ENCODE measurements at places on chromosomes 2 and 18.

DNA sequence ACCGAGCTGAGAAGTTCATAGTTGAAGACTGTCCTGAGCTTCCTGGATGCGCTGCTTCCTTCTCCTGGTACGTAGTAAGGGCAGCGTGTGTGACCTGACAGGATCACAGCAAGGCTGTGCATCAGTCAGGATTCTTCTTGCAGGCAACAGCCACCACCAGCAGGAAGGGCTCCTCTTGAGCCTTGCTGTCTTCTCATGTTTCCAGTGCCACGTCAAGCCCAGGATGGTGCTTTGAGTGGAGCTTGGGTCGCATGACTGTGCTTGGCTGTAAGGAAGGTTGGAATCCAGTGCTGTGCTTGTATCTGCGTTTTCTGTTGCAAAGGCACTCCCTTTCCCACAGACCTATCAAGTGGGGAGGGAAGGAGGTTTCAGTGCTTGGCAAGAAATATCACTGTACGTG, 194.3 kb downstream of the LDLRAD4 start:
- no peak for DNase-seq

- no peak for DNase-seq
Observed at GRCh38 chr2:88067598-88067997, at the start of gene SMYD1. SMYD1 (plus strand) TSS chr2:88067825; CDS start chr2:88067865, 40 bp downstream.

DNA sequence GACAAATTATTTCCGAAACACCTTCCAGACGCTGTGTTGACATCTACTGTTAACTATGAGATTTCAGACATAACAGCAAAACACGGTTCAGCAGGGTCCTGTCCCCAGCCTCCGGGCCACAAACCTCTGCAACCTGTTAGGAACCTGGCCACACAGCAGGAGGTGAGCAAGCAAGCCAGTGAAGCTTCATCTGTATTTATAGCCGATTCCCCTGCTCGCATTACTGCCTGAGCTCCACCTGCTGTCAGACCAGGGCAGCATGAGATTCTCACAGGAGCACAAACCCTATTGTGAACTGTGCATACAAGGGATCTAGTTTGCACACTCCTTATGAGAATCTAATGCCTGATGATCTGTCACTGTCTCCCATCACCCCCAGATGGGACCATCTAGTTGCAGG, 31.1 kb downstream of the NDUFA10 start:
- no peak for DNase-seq

DNA sequence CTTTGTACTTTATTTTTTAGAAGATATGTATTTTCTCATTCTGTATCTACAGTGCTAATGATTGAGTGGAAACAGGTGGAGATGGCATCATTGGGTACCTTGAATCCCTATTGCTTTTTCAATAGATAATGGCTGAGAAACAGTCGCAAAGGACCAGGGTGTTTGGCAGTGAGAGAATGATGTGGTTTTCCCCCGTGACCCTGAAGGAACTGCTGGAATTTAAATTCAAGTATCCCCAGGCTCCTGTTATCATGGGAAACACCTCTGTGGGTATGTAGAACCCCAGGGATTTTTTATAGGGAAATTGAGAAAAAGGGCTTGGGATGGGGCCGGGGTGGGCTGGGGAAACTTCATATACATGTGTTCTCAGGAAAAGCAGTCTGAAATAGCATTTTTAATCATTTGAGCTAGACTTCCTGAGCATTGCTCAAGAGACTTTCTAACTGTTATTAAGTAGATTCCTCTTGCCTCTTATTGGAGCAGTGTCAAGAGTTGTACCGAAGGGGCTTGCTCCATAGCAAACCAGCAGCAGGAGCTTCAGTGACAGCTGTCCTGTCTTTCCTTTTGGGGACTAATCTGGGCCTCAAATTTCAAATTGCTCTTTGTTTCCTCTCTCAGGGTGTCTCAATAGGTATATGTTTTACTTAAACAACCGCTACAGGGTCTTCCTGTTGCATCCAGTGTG, 18.9 kb downstream of the AOX1 start:
- DNase-seq: no peak

- DNase-seq: no peak
Observed at GRCh38 chr2:177010861-177011260, 201.7 kb upstream of the HNRNPA3 start.

GRCh38 chr2:178473373-178473772, 5.0 kb downstream of the FKBP7 start:
- DNase-seq: no peak

- no peak for DNase-seq
Observed at GRCh38 chr18:63465059-63465458, 11.7 kb upstream of the SERPINB5 start.

DNA sequence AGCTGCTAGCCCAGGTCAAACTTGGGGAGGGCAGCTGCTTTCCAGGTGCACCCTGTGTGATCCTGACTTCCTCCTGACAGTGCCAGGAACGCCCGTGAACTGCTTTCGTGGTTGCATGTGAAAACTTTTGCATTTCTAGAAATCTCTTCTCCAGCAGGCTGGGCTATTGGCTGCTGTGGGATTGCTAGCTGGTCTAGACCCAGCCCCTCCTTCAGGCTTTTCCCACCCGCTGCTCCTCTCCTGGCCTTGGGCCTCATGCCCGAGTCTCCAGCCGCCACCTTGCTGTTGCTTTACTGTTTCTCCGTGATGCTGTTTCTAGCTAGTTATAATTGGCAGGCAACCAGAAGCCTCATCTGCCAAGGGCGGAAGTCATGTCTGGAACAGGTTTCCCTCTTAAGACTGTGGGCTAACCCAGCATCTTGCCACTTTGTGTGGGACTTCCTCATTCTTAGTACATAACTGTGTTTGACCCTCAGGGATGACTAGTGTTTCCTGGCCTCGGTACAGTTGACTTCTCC, 27.0 kb upstream of the MGAT4A start:
- no peak for DNase-seq

DNA sequence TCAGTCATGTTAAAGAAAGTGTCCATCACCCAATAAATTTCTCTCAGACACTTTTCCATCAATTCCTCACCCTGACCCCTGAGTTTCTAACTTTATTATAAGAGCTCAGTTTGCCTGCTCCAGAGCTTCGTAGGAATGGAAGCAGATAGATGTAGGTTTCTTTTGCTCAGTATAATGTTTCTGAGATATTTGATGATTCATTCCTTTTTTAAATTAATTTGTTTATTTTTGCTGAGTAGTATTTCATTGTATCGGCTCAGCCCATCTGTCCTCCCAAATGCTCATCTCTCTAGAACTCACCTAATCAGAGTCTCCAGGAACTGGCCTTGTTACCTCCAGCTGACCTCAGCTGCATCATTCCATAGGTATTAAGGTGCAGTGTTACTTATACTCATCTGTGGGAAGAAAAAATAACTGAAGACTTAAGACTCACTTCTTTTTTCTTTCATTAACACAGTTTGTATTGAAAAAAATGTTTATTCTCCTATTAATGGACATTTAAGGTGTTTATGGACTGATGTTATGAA, 11.9 kb upstream of the BCL2L11 start:
- DNase-seq: no peak

GRCh38 chr18:475202-476031, 25.1 kb downstream of the COLEC12 start:
- no peak for DNase-seq

GRCh38 chr2:70732766-70733645, 35.0 kb downstream of the ADD2 start:
- no peak for DNase-seq

- no peak for DNase-seq
Observed at GRCh38 chr2:43438342-43438741, 157.5 kb downstream of the THADA start.

- no peak for DNase-seq
Observed at GRCh38 chr2:31886700-31887099, 124.1 kb downstream of the MEMO1 start.

- no peak for DNase-seq
Observed at GRCh38 chr2:220701115-220701514, 871.0 kb downstream of the EPHA4 start.
